T-cell (primary cell): ENCODE measurements at places on chromosomes 4 and X. TPM values are rescaled to one million over a fixed set of nuclear protein-coding genes. Genes with fewer than 3 reads are reported as not detected.

DNA sequence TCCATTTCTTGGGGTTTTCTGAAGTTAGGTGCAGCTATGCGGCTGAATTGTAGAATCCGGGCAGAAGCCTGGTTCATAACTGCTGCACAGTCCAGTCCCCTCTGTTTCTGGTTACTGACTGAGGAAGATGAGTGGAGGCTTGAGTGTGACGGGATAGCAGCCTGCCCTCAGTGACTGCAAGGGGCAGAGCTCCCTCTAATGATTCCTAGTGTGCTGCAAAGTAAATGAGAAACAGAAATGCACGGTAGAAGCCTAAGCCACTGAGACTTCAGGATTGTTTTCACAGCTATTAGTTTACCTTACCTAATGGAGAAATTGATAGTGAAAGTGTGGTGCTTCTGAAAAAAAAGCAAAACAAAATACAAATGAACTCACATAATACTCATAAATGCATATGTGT is 189.2 kb downstream of the GPM6A start:
- DNase-seq = no peak

COL25A1 gene
- 0.56 TPM for total RNA-seq

DNA sequence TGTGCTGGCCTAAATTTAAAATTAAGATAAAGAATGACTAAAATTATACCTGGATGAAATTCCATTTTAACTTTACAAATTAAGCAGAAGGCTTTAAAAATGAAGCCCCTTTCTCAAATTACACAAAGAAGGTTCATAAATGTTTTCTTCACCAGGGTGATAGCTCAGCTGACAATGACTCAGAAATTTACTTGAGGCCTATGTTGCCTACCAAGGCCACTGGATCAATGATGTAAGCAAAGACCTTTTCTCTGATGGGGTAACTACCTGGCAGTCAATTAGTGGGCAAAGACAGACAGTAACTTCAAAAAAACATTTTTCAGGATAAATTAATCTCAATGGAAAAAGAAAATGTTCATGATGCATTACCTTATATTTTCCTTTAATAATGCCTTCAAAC is 23.9 kb upstream of the GPR34 start:
- DNase-seq = no peak

GRCh38 chr4:172692701-172693100 is 475.9 kb upstream of the GALNT7 start:
- no peak for DNase-seq

DNA sequence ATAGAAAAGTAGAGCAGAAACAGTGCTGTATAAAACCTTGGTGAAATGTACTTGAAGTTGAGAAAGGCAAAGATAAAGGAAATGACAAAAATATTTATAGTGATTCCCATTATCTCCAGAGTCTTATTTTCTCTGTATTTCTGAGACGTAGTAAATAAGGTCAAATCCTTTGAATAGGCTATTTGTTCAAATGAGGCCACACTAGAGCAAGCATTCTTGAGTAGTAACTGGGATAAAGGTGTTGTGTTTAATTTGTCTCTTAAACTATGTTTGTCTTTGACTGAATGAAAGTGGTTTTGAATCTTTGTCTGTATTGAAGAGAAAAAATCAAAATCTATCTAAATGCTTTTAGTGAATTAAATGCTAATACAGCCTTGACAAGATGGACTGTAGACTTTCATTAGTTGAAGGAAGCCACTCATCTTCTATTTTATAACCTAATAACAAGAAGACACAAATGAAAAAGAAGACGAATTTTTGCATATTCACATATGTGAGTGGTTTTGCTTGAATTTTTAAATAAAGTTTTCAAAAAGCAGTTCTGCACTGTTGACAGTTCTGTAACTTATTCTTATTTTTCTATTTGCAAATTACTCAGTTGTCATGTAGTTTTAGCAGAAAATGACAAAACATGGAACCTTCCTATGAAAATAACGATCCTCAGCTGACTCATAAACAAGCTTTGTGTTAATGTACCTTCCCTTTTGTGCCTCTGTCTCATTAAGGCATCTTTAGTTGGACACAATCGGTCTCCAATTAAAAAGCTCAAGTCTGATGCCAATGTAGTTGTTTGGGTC is 94.8 kb upstream of the PCDH18 start:
- no peak for DNase-seq
